ENCODE measurements at places on chromosomes 3 and 15.

GRCh38 chr3:20552605-20553275 lies 366.7 kb upstream of the SGO1 start:
- DNase-seq, result no peak

GRCh38 chr3:41148478-41148877 lies 50.8 kb upstream of the CTNNB1 start:
- no peak for DNase-seq

DNA sequence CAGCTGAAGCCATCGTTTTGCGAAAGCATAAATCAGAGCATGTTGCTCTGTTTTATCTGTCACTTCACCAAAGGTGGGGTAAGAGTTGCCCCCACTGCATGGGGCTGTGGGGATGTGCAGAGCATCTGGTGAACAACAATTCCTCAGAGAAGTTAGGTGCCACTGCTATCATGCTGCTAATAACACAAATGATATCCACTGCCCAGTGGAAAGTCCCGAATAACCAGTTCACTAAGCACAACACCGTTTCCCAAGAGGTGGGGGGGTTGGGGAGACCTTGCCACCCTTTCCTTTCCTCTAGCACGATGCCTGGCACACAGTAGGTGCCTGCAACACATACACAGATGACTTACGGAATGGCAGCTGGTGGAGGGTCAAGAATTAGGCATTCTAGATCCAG lies 38.6 kb downstream of the FAM3D start:
- DNase-seq, result no peak

GRCh38 chr3:42080453-42080872 lies 10.7 kb upstream of the TRAK1 start:
- DNase-seq, result no peak

DNA sequence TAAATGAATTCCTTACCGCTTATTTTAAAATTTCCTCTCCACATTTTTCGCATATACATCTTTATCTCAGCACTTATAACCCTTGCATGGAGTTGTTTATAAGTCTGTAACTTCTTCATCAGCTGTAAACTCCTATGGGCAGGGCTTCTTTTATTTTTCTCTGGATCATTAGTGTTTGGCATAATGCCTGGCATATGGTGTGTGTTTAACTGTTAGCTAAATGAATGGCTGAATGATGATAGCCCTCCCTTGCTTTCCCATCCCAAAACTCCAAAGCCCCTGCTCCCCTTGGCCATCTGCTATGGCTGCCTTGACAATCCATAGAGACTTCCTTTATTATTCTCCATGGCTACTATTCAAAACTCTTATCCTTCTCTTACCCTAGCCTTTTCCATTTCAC lies 48.1 kb upstream of the SEMA6D start:
- no peak for DNase-seq

DNA sequence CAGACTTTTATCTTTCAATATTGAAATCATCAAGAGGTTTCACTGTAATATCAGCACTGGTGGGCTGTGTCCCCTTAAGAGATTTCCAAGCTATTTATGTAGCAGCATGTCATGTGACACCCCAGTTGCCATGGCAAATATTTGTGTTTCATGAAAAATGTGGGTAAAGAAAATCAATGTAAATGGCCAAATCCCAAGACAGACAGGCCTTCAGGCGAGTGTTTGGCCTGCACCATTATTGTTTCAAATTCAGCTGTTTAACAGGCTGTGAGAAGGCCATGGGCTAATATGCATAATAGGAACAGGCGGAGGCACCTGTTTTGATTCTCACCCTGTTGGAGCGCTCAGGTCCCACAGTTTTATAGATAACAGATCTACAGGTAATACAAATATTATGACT lies 104.2 kb downstream of the IQCH start:
- DNase-seq, result no peak

DNA sequence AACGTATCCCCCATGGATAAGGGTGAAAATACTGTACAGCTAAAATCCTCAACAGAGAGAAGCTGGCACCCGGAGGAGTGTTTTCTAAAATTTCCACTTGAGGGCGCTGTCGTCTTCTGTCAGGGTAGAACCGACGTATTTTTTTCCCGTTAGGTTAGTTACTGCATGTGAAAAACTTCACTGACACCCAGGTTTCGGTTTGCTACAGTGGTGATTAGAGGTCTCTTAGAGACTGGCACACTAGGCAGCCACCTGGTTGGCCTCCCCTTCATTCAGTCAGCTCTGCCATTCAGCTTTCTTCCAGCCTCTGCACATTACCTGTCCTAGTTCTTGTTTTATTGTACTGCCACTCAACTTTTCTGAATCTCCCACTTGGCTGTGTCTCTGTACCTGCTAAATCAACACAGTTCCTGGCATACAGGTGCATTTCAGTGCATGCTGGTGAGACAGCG lies 18.4 kb downstream of the CCK start:
- peak; percentile 41 for DNase-seq

GRCh38 chr3:50972029-50972428 lies 297.3 kb downstream of the DOCK3 start:
- no peak for DNase-seq

- DNase-seq, result no peak
These were observed 141.2 kb downstream of the SERPINI1 start for GRCh38 chr3:167876620-167877281.

GRCh38 chr3:10753964-10754363 lies 62.1 kb upstream of the SLC6A11 start:
- no peak for DNase-seq

DNA sequence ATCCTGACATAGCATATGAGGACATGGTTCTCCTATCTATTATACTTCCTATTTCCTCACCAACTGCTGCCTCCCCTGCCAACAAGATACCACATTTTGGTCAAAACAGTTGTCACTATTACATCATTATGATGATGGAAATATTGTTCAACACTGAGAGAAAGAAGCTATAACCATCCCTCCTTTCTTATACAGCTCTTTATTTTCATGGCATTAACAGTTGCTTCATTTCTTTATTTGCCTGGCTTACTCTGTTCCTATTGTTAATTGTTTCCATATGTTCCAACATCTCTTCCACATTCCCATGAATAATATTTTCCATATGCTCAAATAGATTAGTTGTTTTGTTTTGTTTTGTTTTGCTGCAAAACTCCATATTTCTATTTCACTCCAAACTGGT lies 40.8 kb upstream of the FILIP1L start:
- no peak for DNase-seq

GRCh38 chr3:165502707-165503106 lies 306.5 kb upstream of the SLITRK3 start:
- no peak for DNase-seq

- DNase-seq, result no peak
These were observed 102.6 kb upstream of the TSPAN3 start for GRCh38 chr15:77173487-77173886.

DNA sequence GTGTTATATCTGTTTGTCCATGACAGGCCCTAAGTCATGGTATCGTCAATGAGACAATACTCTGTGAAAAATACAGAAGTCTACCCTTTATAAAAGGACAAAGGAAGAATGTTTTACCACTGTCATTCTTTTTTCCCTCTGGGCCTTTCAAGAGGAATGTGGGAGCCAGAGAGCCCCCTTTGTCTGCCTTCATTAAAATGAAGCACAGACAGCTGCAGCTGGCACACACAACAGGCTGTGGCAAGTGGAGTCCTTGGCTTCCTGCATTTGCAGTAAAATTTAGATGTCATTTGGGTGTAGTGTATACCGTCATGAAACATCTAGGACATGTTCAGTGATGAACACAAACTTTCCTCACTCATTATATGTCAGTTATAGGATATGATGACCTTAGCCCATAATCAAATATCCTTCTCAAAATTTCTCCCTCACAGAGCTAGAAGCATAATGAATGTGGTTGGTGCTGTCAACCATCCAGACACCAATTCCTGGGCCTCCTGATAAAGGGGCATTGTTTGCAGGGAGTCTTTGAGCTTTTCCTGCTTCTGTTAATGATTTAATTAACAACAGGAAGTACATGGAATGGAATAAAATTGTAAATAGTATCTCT lies 76.4 kb downstream of the DHX36 start:
- no peak for DNase-seq

DNA sequence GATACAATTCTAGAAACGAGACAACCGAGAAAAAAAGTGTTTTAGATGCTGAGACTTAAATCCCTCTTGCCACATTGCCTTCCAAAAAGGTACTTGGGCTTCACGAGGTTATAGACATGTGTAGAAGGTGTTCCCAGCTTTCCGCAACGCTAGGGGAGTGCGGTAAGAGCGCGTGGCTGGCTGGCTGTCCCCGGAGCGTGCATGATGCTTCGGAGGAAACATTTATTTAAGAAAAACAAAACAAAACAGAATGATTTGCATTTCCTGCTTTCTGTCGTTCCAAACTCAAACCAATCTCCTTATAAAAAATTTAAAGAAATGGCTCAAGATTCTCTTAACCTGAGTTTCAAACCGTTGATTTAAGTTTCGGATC lies 841 bp downstream of the SLC6A20 start:
- DNase-seq, result no peak

GRCh38 chr15:72515591-72516389 lies 41.7 kb downstream of the ARIH1 start:
- DNase-seq, result no peak

GRCh38 chr15:58487041-58487723 lies 55.4 kb downstream of the LIPC start:
- DNase-seq, result no peak

DNA sequence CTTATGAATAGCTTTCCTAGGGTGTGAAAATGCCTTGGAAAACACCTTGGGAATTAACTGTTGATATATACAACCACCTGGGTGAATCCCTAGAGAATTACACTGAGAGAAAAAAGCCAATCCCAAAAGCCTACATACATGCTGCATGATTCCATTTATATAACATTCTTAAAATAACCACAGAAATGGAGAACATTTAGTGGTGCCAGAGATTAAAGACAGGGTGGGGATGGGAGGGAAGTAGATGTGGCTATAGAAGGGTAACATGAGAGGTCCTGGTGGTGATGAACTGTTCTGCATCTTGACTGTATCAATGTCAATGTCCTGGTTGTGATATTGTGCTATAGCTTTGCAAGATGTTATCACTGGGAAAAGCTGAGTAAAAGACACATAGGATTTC lies 291.0 kb downstream of the CLSTN2 start:
- DNase-seq, result no peak

GRCh38 chr15:27871902-27872260 lies 227.2 kb downstream of the OCA2 start:
- no peak for DNase-seq

DNA sequence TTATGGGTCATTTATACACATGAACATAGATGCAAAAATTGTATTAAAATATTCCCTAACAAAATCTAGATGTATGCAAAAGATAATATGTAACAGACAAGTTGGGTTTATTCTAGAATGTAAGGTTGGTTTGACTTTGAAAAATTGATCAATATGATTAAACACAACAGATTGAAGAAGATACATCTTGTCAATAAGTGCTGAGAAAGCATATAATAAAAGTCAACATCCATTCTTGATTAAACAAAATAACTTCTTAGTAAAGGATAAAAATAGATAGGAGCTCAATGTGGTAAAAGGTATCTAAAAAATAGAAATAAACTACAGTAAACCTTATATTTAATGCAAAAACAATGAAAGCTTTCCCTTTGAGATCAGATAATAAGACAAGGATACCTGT lies 38.3 kb downstream of the CCDC39 start:
- DNase-seq, result no peak

- DNase-seq, result no peak
These were observed 42.7 kb upstream of the PYGO1 start for GRCh38 chr15:55630858-55631257.

DNA sequence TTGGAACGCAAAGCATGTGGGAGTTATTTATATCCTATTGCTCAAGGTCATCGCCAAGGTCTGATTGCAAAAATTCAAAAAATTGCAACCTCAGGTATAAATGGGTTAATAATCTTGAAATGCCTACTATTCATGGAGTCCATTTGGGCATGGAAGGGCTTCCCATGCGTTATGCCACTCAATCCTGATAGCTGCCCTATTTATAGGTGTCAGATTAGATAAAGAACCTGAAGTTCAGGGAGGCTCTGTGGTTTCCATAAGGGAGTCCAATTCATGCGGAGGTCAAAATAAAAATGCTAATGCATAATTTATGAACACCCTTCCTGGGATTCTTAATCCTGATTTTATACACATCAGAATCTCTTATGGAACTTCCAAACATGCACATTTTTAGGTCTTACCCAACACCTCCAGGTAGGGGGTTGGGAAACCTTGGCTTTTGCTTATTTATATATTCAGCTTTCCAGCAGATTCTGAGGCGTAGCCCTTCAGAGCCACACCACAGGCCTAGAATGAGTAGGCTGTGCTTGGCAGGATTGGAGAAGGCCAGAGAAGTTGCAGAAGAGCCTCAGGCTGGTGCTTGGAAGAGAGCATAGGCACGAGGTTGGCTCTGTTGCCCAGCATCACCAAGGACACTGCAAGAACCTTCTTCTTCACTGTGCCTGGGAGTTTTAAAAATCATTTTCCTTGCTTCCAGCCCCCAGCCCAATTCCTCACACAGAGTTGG lies 324.4 kb upstream of the CFAP20DC start:
- no peak for DNase-seq

GRCh38 chr15:92167451-92167850 lies 226.2 kb upstream of the ST8SIA2 start:
- DNase-seq, result no peak

DNA sequence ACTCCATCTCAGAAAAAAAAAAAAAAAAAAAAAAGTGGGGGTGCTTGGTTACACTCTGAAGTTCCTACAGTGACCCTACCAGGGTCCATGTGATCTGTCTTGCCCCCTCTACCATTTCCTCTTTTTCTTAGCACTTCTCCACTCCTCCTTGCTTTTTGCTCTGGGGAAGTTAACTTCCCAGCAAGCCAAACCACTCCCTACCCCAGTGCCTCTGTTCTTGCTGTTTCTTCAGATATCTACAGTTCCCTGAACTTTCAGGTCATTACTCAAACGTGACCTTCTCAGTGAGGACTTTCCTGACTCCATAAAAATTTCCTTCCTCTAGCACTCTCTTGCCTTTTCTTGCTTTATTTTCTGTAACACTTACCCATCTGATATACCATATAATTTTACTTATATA lies 61.1 kb upstream of the GCNT3 start:
- DNase-seq, result no peak

DNA sequence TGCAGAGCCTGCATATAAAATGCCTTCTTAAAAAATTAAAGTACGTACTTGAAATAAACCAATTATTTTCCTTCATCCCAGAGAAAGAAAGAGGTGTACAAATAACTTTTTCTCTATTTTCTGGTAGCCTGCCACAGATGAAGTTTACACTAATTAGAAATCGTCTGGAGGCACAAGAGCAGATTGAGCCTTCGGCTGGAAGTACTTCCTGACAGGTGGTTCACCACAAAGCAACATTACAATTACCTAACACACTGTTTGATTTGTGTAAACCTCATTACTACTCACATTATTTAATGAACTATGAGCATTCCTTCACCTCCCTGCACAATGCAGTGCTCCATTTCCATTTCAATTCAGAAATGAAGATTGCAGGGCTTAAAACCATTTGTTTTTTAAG lies 856.1 kb downstream of the SI start:
- no peak for DNase-seq

- no peak for DNase-seq
These were observed 512.1 kb downstream of the SHQ1 start for GRCh38 chr3:72336114-72336651.

DNA sequence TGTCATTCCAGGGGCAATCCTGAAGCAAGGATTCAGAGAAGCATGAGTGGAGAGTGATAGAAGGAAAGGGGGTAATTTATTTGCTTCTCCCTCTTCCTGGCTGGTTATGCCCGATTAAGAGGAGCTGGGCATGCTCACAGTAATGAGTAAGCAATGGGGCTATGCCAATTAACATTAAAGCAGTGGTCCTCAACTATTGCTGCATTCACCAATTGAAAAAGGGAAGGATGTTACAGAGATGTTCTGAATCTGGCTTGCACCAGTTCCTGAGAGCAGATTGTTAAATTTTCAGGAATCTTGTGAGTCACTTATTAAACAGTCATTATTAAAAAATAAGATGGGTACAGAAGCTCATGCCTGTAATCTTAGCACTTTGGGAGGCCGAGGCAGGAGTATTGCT lies 85.9 kb upstream of the ZBTB20 start:
- DNase-seq, result no peak

Data from stimulated activated CD8-positive, alpha-beta memory T cell treated with anti-CD3 and anti-CD28 coated beads, Interleukin-7, amount 100 ng/mL, for 4 hours (primary cell).